ENCODE measurements at places on chromosomes 7 and 10.

DNA sequence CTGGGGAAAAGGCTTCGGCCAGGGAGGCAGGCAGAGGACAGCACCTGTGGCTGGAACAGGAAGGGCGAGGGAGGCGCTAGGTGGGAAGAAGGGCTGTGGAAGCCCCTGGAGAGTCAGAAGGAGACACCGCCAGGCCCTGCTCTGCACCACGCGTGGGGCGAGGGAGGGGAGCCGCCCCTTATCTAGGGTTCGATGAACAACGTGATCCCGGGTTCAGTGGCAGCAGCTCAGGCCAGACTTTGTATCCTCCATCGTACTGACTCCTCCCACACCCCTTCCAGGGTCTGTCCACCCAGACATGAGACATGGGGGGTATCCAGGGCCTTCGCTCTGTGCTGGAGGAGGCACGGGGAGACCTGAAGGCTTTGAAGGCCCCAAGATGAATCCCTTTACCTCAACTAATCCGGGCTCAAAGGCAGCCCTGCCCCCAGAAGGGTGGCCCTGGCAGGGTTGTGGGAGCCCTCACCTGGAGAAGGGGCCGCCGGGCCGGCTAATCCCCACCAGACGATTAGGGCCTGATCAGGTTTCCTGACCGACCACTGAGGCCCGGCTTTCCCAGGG, 110.8 kb downstream of the PDGFA start:
- no peak for DNase-seq

DNA sequence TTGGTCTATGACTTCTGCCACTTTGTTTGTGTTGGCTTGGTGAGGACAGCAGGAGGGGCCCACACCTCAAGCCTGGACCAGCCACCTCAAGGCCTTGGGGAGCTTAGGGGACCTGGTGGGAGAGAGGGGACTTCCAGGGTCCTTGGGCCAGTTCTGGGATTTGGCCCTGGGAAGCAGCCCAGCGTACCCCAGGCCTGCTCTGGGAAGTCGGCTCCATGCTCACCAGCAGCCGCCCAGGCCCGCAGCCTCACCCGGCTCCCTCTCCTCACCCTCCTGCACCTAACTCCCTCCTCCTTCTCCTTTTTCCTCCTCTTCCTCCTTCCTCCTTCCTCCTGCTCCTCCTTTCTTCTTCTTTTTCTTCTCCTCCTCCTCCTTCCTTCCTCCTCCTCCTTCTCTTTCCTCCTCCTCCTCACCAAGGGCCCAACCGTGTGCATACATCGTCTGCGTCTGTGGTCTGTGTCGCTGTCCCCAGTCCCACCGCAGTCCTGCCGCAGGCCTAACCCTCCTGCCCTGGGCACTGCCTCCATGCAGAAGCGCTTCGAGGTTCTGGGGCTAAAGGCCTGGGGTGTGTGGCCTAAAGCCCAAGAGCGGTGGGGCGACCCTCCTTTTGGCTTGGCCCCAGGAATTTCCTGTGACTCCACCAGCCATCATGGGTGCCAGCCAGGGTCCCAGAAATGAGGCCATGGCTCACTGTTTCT, 5.3 kb downstream of the EN2 start:
- no peak for DNase-seq

DNA sequence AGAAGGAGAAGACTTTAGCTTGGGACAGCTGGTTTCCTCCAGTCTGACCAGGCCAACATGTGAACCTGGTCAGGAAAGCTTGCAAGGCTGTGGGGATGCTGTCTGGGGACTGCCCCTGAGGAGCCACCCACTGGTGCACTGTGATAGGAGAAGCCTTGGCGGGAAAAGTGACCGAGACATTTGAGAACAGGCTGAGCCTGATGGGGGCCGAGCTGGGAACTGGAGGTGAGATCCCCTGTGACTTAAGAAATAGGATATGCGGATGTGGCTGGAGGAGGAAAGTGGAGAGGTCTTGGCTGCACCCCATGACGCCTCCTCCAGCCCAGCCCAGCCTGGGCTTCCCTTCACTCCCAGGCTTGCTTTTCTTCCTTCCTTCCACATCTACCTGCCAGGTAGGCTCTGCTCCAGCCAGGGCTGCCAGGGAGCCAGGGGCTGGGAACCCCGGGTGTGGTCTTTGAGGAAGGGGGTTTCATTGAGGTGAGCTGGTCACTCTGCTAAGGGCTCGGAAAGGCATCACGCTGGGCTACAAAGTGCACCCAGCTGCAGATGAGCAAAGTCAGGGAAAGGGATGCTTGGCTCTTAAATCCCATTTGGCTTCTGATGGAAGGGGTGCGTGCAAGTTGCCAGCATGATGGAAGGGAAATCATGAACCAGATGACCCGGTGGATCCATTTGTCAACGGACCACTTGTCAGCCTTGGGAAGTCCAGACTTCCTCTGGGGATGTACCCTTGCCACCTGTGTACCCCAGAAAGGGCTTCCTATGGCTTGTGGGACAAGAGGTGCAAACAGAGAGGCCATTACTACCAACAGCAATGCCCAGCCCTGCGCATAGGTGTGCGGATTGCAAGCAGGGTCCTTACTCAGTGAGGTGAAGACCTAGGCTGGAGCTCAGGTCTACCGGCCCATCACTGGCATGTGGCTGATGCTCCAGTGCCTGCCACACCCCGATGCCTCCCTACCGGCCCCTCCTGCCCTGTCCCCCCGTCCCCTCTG, 66.3 kb downstream of the C10orf143 start:
- no peak for DNase-seq

GRCh38 chr7:117325836-117326235, 3.0 kb upstream of the WNT2 start:
- peak; percentile 78 for DNase-seq

DNA sequence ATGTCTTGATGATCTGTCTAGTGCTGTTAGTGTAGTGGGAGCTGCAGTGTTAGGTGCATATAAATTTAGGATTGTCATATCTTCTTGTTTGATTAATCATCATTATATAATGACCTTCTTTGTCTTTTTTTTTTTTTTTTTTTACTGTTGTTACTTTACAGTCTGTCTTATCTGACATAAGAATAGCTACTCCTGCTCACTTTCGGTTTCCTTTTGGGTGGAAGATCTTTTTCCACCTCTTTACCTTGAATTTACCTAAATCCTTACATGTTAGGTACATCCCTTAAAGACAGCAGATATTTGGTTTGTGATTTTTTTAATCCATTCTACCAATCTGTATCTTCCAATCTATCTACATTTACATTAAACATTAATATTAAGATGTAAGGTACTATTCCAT, 113.6 kb upstream of the PCLO start:
- DNase-seq: no peak

GRCh38 chr7:97096661-97097060, 20.8 kb upstream of the SDHAF3 start:
- DNase-seq: peak; percentile 12

Measured in fibroblast of lung (primary cell).